ENCODE measurements at places on chromosomes 1 and 21.

GRCh38 chr1:179775009-179775408 lies 31.9 kb downstream of the FAM163A start:
- no peak for DNase-seq

GRCh38 chr1:208051651-208052050 lies 140.7 kb upstream of the CD34 start:
- DNase-seq = no peak

- no peak for DNase-seq
Measured at GRCh38 chr1:237119091-237119490, 77.1 kb downstream of the RYR2 start.

DNA sequence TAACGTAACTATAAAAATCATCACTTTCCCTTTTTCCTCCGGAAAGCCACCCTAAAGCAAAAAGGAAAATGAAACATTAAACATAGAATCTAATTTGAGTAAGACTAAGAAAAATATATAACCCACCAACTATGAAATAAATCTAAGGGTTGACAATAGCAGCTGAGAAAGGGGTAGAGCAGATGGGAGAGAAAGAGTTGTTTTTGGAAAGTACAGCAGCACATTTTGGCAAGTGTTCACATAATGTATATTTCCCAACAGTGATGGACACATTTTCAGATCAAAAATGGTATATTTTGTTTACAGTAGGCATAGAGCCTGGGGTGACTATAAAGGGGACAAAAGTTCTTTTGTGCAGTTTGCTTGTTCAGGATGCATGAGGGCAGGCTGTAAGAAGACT lies 1287.4 kb upstream of the B3GALT2 start:
- no peak for DNase-seq

DNA sequence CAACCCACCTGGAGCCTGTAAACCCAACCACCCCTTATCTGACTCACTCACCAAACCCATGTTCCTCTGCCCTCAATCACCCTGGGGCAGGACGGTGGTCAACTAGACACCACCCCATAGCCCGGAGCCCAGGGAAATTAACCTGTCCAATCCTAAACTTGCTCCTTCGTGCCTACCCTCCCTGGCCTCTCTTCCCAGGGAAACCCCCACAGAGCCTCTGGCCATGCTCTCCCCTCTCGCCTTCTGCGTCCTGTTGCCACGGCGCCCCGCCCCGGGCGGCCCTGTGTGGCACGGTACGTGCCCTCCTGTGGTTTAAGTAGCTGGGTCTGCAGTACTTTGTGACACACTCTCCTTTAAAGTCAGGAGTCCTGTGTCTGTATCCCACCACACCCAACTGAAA lies 4.0 kb upstream of the FTCD start:
- DNase-seq = no peak

GRCh38 chr1:152886085-152886484 lies 8.0 kb downstream of the SMCP start:
- DNase-seq = no peak

GRCh38 chr1:247077213-247077612 lies 1.4 kb downstream of the ZNF670 start:
- DNase-seq = no peak

DNA sequence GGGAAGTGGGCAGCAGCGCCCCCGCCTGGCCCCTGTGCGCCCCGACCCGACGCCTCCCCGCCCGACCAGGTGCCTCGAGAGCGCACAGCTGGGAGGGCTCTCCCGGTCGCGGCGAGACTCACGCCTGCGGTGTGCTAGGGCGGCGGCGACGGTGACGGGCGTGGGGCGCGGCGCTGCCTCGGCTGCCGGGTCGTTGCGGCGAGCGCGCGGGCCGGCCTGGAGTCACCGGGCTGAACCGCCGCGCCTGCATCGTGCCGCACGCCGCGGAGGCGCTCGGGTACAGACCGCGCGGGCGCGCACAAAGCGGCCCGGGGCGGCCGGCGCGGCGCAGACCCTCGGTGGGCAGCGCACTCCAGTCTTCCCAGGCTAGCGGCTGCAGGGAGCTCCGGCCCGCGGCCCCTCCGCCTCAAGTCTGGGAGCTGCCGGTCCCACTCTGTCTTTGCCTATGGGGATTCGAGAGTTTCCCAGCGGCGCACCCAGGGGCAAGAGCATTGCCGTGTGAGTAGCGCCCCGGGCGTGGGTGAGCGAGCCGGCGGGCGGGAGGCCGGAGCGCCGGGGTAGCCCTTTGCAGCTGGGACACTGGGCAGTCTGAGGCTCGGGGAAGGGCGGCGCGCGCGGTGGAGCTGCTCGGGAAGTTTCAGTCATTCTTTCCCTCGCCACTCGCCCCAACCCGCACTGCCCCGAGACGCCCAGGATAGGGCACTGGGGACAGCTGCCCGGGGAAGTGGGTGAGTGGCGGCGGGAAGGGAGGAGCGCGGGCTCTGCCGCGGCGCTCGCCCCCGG lies at the start of gene SLC35F3:
TSS of gene SLC35F3 (plus strand) at position 44 of the 783 bp plus-strand sequence.
- DNase-seq = no peak

GRCh38 chr1:12480748-12481362 lies 137.2 kb downstream of the DHRS3 start:
- DNase-seq = peak; percentile 72

DNA sequence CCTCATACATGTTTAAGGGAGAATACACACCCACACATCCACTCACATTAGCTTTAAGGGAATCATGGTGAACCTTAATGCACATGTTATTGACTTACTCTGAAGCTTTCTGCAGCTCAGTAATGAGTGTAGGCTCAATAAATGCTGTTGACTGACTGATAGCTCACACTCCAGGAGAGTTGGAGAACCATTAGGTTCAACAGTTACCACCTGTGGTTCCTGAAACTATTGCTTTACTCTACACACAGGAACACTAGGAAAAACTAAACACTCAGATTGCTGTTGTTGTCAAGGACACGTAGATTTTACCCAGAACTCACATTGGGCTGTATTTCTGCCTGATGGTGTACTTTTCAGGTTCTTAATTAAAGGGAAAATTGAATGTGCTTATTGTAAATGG lies 37.3 kb downstream of the ZC3H11B start:
- DNase-seq = no peak

All from fibroblast of skin of left quadriceps (primary cell).